Neural progenitor cell (in vitro differentiated cells): ENCODE measurements at places on chromosomes 1 and 21. TPM values are rescaled to one million over a fixed set of nuclear protein-coding genes. Genes with fewer than 3 reads are reported as not detected.

GRCh38 chr21:28674763-28675162, 317.9 kb downstream of the LTN1 start:
- DNase-seq: no peak

DNA sequence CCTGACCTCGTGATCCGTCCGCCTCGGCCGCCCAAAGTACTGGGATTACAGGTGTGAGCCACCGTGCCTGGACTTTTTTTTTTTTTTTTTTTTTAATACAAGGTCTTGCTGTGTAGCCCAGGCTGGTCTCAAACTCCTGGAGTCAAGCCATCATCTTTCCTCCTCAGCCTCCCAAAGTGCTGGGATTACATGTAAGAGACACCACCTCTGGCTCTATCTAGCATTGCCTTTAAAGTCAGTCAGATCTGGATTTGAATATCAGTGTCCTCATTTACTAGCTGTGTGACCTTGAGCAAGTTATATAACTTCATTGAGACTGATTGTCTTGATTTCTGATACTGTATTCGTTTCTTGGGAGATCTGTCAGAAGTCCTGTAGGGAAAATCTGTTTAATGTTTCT, 6.6 kb downstream of the MAP3K21 start:
- DNase-seq: no peak

The REG4 gene
- not detected in 2 replicates for total RNA-seq

The PTPRC gene
- not detected in 2 replicates for total RNA-seq

GRCh38 chr1:18532390-18533170, 51.9 kb downstream of the KLHDC7A start:
- DNase-seq: no peak

- no peak for DNase-seq
Measured at GRCh38 chr21:42906233-42906632, 13.1 kb downstream of the NDUFV3 start.
